ENCODE measurements at places on chromosomes 5 and 9.

DNA sequence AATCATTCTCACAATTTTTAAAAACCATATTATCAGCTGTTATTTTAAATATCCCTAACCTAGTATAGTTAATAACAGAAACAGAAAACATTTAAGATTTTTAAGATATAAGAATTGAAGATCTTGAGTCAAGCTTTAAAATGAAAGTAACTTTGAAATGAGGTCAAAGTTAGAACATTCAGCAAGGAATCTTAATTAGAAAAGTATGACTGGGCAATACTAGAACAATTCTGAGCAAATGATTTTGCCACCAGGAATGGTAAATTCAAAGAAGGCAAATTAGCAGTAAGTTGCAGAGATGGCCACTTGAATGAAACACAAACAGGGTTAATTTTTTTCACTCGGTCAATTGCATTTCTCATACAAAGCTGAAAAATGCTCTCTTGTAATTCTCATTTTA, 117.9 kb downstream of the NXNL2 start:
- no peak for DNase-seq

DNA sequence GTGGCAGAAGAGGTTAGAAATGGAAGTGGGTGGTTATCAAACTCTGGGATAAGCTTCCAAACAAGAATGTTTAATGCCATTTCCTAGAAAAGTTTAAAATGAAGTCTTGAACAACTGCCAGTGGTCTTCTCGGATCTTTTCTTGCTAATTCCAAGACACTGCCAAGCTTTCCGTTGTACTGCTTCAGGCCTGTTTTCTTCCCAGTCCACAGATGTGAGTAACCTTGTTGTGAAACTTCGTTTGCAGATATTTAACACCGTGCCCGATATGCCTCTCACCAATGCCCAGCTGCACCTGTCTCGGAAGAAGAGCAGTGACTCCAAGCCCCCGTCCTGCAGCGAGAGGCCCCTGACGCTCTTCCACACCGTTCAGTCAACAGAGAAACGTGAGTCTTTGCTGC, 269.8 kb downstream of the NR3C1 start:
- no peak for DNase-seq

DNA sequence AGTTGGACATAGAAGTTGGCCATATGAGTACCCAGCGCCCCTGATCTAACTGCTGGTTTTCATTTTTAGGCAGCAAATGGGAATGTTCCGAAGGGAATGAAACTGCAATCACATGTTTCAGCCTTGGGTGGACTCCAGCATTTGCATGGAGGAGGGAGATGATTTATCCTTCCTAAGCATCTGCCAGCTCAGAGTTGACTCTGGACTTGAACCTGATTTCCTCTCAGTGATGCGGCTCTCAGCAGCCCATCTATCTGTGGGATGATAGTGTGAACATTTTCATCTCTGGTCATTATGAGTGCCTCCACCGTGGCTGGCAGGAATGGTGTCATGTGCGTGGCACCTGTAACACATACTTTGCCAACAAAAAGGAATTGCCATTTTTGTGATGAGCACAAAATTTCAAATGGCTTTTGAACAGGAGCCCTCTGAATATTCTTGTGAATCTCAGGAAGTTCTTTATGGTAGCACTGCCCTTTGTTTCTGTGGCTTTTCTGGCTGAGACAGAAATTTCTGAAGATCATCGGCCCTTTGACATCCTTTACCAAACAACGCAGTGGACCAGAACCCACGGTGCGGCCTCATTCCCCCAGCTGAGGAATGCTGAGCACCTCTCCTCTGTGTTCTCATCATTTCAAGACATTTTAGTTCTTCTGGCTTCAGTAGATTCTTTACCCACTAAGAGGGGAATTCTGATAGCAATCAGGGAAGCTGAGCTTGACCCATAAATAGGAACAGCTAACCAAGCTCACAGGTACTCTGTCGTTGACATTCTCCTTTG, 28.5 kb downstream of the FUBP3 start:
- no peak for DNase-seq

GRCh38 chr5:59356813-59357380, 536.6 kb downstream of the PDE4D start:
- DNase-seq: no peak

DNA sequence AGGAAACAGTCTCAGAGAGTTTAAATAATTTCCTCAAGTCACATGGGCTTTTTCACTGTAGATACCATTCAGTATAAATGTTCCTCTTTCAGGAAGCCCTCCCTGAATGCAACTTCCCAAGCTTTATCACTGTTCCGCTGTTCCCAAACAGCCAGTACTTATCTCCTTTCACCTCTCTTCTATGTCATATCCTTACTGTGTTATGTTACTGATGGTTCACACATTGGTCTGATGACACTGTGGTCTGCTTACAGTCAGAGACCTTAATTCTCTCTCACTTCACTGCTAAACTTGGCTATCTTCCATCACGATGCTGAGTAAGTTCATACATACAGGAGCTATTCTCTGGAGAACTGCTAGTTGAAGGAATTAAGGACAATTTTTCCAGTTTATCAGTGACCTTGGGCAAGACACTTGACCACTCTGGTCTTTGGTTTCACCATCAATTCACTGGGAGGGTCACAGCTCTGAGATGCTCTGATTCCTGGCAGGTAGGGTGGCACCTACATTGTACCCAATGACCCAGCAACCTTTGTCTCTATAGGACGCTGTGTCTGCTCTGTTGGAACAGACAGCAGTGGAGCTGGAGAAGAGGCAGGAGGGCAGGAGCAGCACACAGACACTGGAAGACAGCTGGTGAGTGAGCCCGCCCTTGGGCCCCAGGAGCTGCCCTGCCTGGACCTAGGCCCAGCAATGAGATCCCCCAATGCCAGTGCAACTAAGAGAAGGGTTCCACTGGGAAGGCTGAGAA, 42.1 kb upstream of the RARS1 start:
- DNase-seq: no peak

DNA sequence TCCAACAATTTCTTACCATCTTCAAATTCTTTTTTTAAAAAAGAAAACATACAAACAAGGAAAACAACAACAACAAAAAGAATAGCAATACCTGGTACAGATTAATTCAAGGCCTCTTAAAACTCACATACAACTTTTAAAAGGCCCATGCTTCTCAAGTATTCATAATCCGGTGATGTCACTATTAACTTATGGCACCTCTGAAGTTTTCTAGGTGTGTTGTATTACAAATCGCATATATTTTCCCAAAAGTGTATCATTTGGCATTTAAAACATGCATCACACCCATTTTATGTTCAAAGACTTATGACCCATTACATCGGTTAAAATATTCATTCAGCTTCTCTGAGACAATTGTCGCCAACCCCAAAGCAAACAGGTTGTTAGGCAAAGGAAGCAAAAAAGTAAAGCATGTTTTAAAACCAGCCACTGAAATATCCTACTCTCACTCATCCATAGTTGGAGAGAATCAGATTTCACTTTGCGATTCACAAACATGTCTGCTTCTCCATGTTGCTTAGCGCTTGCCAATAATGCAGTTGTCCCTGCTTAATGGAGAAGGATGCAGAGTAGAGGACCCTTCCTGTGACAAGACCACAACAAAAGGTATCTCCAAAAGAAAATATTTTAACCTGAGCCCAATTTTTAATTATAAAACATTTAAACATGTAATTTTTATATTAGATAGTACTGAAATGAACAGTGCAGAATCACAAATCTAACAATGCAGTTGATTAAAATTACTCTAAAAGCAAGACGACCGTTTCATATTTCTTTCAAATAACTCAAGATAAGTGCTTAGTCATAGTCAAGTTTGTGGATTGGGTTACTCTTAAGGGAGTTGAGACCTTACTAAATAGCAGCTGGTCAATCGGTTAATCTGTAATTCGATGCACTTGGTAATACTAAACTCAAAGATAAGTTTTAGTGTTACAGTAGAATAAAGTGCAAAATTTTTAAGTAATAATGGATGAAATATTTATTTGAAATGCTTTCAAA, 1.6 kb downstream of the SKP1 start:
- no peak for DNase-seq

- no peak for DNase-seq
These were observed 16.5 kb upstream of the QRFP start for GRCh38 chr9:130912932-130913598.

DNA sequence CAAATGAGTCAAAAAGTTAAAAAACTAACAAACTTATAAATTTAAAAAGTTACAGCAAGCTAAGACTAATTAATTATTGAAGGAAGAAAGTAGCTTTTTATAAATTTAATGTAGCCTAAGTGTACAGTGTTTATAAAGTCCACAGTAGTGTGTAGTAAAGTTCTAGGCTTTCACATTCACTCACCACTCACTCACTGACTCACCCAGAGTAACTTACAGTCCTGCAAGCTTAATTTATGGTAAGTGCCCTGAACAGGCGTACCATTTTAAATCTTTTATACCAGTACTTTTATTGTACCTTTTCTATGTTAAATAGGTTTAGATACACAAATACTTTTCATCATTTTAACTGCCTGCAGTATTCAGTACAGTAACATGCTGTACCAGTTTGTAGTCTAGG, 80.0 kb upstream of the C9orf72 start:
- DNase-seq: no peak

DNA sequence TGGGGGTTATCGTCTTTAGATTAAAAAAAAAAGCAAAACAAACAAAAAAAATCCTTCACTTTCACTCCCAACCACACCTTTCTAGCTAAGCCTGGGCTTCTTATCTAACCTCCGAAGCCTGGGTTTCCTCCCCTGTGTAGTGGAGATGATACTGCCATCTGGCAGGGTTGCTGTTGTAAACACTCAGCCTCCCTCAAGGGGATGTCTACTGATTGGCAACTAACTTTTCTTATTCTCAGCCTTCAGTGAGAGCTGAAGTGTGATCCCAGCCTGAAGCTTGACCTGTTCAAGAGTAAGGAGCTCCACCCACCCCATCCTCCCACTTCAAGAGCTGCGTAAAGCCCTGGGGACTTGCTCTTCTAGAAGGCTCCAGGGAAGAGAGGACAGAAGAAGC, 21.5 kb upstream of the WWC1 start:
- no peak for DNase-seq

DNA sequence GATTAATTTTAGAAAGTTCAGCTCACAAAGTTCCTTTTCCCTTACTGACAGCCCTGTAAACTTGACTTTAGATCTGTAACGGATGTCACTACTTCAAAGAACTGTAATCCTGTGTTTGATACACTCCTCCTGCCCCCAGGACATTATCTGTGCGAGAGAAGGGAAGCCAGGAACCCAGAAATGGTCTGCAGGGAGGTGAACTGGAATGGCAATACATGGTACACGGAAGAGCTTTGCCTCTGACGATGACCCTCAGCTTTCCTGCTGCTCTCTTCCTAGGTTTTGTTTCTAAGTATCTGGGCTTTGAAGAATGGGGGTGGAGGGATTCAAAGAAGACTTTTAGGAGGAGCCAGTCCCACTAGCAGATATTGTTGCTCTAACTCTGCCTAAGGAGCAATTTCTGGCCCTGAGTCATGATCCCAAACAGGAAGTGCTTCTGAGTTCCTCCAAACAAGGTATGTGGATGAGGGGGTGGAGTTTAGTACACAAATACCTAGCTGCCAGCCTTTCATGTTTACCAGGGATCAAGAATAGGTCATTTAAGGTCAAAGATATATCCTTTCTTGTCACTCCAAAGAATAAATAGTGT, 43.4 kb upstream of the TMC1 start:
- DNase-seq: peak; percentile 94

DNA sequence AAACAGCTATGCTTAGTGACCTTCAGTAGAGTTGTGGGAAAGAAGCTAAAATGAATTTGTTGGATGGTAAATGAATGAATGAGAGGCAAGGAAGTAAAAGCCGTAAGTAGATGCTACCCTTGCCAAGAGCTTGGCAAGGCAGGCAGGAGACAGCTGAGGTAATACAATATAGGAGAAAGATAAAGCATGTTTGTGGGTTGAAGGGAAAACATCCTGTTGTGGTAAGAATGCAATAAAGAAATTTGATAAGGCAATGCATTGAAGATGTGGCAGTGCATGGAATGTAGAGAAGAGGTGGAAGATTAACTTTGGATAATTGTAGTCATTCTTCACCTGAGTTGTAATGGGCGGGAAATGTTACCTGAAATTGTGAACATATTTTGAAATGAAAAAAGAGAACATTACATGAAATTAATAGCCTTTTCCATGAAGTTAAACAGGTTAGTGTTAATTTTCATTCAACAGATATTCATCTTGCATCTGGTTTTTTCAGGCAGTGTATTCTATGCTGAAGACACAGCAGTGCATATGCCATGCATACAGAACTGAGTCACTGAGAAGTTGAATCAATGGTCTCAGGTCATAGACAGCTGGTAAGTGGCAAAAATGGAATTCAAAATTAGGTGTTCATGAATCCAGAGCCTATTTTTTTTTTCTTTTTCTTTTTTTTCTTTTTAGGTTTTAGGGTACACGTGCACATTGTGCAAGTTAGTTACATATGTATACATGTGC, 43.4 kb upstream of the SPINK5 start:
- DNase-seq: no peak

GRCh38 chr5:103138202-103138690, 18.1 kb downstream of the PPIP5K2 start:
- DNase-seq: no peak

GRCh38 chr5:97531549-97531948, 348.5 kb upstream of the RIOK2 start:
- no peak for DNase-seq

- no peak for DNase-seq
These were observed 173.4 kb downstream of the DNAH5 start for GRCh38 chr5:13771011-13771571.

DNA sequence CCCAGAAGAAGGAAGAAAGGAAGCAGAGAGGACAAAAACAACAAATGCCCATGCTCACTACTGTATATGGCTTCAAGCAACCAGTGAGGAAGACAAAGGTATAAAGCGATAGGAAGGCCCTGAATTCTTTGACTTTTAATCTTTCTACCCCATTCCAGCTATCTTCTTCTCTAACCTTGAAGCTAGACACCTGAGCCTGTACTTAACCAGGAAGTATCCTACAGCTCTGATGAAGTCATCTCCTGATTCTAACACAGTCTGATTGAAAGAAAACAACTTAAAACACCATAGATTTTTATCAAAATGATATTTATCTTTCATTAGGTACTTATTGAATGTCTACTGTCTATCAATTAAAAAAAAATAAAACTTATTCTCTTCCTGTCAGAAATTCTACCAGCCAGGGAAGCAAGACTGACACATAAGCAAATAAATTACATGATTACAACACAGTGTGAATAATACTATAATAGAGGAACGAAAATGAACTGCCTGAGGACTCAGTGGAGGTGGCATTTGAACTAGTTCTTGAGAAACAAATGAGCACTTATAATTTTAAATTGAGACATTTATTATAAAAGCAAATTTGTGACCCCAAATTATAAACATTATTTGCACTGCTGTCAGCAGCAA, 123.3 kb upstream of the ELL2 start:
- DNase-seq: no peak

Measured in SW 1271 (cell line).